ENCODE measurements at places on chromosomes 5 and 9.

DNA sequence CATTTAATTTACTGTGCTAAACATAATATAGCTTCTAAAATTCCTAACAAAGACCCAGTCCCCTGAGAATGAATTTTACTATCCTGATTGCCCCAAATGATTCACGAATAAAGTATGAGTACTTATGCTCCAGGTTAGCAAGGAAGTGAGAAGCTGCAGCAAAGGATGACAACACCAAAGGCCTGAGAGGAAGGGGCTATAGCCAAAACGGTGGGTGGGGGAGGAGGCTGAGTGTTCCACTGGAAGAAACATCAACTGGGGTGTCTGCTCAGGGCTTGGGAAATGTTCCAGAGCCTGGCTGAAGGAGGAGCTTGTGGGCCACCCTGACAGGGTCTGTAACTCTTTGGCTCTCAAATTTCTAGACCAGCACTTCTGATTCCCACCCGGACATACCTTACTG is 157.3 kb downstream of the ADAMTS12 start:
- peaks cover 11% of the 10 kb centered on the region for H3K4me1 ChIP-seq
- no peaks in the 10 kb centered on the region for H3K36me3 ChIP-seq
- no peak overlapping the region for H3K27ac ChIP-seq
- H3K4me3 ChIP-seq = no peak overlapping the region
- no peak for DNase-seq
- no peaks in the 10 kb centered on the region for H3K27me3 ChIP-seq

DNA sequence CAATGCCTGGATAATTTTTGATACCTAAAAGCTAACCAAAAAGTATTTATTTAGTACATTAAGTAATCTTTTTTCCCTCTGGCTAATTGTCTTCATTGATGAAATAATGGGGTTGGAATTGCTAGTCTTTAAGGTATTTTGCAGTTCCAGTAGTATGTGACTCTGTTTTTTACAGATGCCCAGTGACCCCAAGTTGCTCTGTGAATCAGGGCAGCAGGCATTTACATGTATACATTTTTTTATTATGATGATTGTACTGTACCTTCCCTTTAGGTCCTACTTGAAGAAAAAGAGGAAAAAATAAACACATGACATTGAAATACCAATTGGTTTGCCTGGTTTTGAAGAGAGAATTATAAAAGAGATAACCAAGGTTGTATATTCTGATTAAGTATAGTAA is 385.5 kb downstream of the ADGRV1 start:
- no peak overlapping the region for H3K4me3 ChIP-seq
- no peaks in the 10 kb centered on the region for H3K4me1 ChIP-seq
- no peak for DNase-seq
- no peaks in the 10 kb centered on the region for H3K36me3 ChIP-seq

DNA sequence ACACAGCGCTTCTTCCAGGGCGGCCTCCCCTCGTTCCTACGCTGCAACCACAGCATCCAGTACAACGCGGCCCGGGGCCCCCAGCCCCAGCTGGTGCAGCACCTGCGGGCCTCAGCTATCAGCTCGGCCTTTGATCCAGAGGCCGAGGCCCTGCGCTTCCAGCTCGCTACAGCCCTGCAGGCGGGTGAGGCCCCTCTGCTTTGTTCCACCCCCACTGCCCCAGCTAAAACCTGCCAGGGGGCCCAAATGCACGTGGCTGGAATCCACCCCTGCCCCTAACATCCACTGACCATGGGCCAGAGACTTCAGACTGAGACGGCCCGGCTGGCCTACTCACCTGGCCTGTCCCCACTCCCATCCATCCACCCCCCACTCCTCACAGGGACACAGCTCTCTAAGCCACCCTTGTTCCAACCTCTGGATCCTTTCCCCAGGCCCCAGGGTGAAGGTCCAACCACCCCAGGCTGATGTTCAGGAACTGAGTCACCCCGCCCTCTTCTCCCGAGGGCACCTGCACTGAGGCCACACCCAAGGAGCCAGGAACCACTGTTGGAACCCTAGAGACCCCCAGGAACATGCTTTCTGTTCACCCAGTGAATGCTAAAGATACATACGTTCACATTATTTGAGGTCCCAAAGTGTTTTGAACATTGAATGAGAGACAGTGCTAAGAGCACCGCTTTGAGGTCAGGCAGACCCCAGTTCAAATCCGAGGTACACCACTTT is 18.9 kb upstream of the ASS1 start:
- H3K4me3 ChIP-seq = no peak overlapping the region
- H3K36me3 ChIP-seq = peaks cover 3% of the 10 kb centered on the region
- DNase-seq = no peak
- no peaks in the 10 kb centered on the region for H3K27me3 ChIP-seq

- peak overlapping the region; percentile 79 for H3K27ac ChIP-seq
- H3K27me3 ChIP-seq = no peaks in the 10 kb centered on the region
- peak; percentile 13 for DNase-seq
- peak overlapping the region; percentile 90 for H3K4me3 ChIP-seq
- peaks cover 6% of the 10 kb centered on the region for H3K4me1 ChIP-seq
Observed at GRCh38 chr9:104094534-104095015, 466 bp downstream of the SMC2 start.

GRCh38 chr9:93951655-93952118 is 3.5 kb downstream of the BARX1 start:
- peaks cover 93% of the 10 kb centered on the region for H3K27me3 ChIP-seq
- peaks cover 16% of the 10 kb centered on the region for H3K4me1 ChIP-seq
- H3K36me3 ChIP-seq = no peaks in the 10 kb centered on the region
- H3K27ac ChIP-seq = no peak overlapping the region
- DNase-seq = no peak

DNA sequence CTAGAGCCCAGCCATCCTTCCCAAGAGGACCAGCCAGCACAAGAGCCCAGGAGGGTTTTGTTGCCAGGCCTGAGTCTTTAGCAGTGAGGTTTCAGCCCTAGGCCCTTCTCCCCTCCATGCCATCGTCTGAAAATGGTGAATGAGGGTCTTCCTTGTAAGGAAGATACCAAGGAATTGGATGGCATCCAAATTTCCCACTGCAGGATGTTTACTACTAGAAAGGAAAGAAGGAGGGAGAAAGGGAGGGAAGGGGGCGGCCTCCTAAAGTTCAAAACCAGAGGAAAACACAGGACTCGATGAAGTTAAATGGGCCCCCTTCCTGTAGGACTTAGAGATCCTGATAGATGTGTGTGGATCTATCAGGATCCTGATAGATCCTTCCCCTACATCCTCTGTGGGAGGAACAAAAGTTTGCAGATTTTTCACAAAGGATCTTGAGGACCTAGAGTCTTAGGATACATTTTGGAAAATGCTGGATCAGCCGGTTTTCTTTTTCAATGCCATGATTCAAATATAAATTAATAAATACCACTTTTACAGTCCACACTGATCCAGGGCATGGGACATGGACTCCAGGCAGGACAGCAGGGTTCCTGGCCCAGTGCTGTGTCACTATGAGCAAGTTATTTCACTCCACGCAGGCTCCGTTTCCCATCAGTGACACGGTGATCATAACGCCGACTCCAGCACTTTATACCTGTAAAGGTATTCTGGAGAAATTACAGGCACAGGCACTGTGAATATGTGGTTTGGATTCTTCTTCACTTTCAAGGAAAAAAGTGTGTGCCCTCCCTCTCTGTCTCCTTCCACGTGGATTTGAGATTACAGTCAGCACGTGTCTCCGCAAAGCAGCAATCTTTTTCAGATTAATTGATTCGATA is 40.9 kb downstream of the C5orf15 start:
- H3K27ac ChIP-seq = no peak overlapping the region
- no peak overlapping the region for H3K4me3 ChIP-seq
- DNase-seq = no peak
- H3K4me1 ChIP-seq = peaks cover 25% of the 10 kb centered on the region

- no peak for DNase-seq
- no peaks in the 10 kb centered on the region for H3K27me3 ChIP-seq
- H3K36me3 ChIP-seq = no peaks in the 10 kb centered on the region
- no peaks in the 10 kb centered on the region for H3K4me1 ChIP-seq
Observed at GRCh38 chr5:99068944-99069650, 140.3 kb upstream of the CHD1 start.

- no peak overlapping the region for H3K27ac ChIP-seq
- H3K27me3 ChIP-seq = no peaks in the 10 kb centered on the region
- H3K4me3 ChIP-seq = no peak overlapping the region
- H3K36me3 ChIP-seq = no peaks in the 10 kb centered on the region
- no peak for DNase-seq
Observed at GRCh38 chr5:30968971-30969370, 224.5 kb upstream of the CDH6 start.

DNA sequence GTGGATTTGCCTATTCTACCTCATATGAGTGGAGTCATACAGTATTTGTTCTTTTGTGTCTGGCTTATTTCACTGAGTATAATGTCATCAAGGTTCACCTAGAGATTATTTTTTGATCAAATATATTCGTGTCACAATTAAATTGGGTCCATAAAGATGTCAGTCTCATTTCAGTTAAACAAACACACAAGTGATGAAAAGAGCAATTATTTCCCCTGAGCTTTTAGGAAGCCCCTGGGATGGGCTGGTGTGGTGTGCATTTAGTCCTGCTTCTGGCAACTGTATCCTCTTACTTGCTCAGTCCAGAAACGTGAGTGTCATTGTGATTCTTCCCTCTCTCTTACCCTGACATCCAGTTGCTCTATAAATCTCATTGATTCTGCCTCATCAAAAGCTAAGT is 52.8 kb upstream of the CARTPT start:
- H3K27ac ChIP-seq = no peak overlapping the region
- H3K36me3 ChIP-seq = no peaks in the 10 kb centered on the region
- H3K27me3 ChIP-seq = no peaks in the 10 kb centered on the region
- no peak for DNase-seq
- no peak overlapping the region for H3K4me3 ChIP-seq

DNA sequence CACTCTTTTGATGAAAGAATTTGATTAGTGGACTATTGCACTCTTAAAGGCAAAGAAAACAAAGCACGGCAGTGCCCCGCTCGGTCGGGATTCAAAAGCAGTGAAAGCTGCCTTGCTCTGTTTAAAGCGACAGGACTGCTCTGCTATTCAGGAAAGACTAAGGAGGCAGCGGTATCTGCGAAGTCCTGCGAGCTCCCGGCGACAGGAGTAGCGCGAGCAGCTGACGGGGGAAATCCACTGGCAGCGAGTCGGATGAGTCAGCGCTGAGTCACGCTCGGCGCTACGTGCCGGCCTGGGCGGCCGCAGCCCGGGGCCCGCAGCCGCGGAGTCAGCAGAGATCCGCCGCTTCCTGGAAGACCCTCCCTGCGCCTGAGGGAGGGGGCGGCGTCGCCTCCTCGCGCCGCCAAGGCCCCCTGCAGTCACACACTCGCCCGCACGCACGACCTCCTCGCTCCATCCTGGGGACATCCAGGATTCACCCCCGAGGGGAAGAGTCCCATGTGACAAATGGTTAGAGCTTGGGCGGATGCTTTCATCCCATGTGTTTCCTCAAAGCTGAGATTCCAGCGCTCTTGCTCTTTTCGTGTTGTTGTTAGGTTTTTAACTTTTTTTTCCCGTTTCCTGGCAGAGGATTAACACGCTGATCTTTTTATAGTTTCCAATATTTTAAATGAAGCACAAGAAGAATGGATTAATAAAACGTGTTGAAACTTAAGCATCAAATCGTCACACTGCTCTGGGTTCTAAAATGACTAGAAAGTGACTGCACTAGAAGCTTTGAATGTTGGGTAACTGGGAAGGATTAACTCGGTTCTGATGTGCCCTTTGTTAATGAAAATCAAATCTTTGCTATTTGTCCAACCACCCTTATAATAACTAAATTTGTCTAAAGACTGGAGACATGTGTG is 102.5 kb downstream of the ARRDC3 start:
- H3K27ac ChIP-seq = peak overlapping the region; percentile 84
- no peaks in the 10 kb centered on the region for H3K27me3 ChIP-seq
- no peaks in the 10 kb centered on the region for H3K36me3 ChIP-seq
- H3K4me1 ChIP-seq = peaks cover 2% of the 10 kb centered on the region

DNA sequence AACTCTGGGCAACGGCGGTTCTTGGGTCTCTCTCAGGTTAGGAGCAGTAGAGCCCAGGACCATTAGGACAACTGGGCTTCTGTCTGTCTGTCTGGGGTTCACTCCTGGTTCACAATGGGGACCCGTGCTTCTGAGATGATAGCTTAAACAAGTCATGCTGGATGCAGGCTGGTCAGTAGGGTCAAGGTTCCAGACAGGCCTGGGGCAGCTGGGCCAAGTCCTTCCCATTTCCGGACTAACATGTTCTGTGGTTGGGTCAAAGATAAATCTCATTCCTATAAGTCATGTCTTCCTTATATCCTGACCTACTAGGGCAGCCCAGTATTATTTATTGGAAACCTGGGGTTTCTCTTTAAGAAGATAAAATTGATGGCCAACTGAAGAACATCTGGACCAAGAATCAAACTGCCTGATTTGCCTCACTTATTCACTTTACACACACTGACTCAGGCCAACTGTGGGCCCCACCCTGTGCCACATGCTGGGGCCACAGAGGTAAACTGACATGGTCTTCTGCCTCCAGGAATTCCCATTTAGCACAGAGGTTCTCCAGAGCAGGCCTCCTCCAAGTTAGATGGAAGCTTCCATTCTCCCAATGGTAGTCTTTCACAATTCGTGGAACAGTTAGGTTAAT is 8.3 kb downstream of the HDHD3 start:
- H3K36me3 ChIP-seq = peaks cover 4% of the 10 kb centered on the region
- H3K4me1 ChIP-seq = no peaks in the 10 kb centered on the region
- no peak overlapping the region for H3K27ac ChIP-seq
- no peak overlapping the region for H3K4me3 ChIP-seq
- DNase-seq = no peak

DNA sequence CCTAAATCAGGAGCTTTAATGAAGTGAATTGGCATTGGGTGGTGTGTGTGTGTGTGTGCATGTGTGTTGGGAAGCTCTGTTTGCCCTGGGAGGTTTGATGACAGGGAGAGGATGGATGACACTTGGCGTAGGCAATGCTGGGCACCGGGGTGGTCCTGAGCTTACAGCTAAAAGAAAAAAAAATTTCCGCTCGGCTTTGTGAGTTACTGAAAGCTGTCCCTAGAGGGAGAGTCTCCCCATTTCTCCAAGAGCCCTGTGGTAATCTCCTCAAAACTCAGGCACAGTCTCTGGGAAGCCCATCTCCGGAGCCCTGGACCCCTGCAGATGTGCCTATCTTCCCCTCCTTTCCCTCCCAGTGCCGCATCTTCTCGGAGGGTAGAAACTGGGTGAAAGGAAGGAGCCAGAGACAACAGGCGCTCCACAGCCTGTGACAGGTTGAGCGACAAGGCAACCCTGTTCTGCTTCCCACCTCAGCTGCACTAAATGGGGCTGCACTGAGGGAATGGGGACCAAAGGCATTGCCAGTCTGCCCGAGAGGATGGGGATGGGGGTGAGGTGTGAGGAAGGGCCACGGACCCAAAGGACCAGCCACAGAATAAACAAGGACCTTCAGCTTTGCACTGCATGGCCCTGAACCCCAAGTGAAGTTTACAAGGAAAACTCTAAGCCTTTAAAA is 35.8 kb upstream of the TIFAB start:
- no peak for DNase-seq
- no peak overlapping the region for H3K27ac ChIP-seq
- H3K27me3 ChIP-seq = peaks cover 71% of the 10 kb centered on the region
- no peak overlapping the region for H3K4me3 ChIP-seq

Measured in trophoblast cell (in vitro differentiated cells and primary cell).